ENCODE measurements at places on chromosomes 3 and 15. TPM values are rescaled to one million over a fixed set of nuclear protein-coding genes. Genes with fewer than 3 reads are reported as not detected.

GRCh38 chr3:115081444-115081843 lies 65.6 kb downstream of the ZBTB20 start:
- no peak for DNase-seq

DNA sequence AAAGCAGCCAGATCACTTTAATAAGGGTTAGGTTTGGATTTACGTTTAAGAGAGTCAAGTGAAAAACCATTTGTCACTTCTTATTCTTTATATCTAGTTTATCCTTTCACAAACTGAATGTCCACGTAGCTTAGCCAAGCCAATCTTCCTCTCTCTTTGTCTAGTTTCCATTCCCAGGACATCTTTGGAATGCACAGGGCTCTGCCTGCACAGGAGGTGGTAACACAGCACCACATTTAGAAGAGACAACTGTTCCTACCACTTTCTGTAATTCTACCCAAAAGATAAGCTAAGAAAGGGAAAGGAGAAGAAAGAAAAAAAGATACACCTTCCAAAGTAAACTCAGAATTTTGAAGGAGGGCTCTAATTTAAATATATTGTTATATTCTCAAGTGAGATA lies 67.9 kb downstream of the IGSF11 start:
- no peak for DNase-seq

DNA sequence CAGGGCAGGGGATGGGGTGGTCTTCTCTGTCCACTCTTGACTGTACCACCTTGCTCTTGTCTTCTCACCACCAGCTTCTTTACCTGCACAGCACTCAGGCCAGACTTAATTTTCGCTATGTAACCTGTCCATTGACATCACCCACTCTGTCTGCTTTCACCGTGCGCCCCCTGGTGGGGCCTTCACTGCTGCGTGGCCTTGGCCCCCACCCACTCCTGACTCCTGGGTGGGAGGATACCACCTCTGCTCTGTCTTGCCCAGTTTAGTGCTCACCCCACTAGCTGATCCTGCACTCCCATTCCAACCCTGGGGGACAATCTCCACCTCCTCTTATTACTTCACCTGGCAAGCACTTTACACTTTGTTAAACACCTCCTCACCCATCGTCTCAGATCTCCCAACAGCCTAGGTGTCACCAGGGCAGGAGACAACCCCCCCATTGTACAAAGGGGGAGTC lies 17.7 kb downstream of the PTH1R start:
- peak; percentile 89 for DNase-seq

DNA sequence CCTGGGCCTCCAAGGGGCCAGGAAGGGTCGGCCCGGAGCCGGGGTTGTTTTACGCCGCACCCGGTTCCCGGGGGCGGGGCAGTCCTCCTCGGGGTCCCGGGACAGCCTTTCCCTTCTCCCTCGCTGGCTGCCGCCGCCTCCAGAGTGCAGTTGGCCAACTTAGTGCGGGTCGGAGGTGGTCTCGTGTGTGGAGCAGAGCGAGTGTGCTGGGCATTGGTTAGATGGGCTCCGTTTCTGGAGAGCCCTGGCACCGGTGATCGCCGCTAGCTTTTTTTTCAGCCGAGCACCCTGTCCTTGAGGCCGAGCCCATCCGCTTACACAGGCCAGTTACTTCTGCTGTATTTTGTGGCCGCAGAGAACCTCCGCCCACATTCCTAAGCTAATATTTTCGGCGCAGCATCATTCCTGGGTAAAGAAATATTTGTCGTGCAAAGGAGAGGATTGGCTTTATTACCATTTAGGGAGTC lies 585 bp downstream of the KIF23 start:
- peak; percentile 38 for DNase-seq

GRCh38 chr3:189202106-189202505 lies 30.3 kb downstream of the TPRG1 start:
- no peak for DNase-seq

DNA sequence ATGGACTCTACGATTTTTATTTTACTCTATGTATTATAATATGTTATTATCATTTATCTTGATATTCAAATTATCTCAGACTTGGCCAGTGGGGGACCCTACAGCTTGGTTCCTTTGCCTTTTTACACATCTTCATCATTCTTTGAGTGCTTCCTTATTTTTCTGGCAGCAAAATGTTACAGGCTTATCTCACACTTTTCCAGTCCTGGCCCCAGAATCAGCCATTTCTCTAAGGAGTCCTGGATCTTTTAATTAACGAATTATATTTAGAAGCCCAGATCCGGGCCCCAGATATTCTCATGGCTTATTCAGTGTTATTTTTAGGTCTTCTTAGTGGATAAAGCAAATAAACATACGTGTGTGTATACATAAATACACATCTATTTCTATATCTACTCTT lies 32.8 kb upstream of the MELTF start:
- DNase-seq = no peak

DNA sequence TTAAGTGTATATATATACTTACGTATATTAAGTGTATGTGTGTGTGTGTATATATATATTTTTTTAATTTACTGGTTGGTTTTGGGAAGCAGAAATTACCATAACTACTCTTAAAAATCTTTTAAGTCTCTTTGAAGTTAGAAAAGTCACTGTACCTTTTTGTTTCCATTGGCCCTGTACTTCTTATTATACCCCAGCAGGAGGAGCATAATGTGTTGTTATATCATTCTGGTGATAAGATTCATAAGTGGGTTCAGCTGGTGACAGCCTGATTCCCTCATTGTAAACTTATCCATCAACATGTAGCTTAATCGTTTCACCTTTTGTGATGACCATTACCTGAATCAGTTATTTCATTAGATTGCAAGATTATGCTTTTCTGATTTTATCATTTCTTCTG lies 30.8 kb downstream of the MLH1 start:
- no peak for DNase-seq

DNA sequence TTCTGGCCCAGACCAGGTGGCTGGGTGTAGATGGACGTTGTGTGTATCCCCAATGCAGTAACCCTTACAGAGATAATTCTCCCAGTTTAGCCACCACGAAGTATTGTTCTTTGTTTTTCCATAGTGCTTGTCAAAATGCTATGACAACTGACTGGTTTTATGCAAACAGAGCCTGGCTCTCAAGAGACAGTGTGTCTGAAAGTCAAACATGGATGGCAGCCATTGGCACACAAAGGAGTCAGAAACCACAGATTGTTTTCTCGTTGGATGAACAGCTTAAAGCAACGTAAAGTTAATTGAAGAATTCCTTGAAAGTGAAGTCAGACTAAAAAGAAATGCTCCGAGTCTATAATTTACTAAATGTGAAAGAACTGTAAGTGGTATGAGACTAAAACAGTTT lies 91.2 kb downstream of the FILIP1L start:
- DNase-seq = no peak

GRCh38 chr15:58489289-58490085 lies 57.7 kb downstream of the LIPC start:
- DNase-seq = no peak

DNA sequence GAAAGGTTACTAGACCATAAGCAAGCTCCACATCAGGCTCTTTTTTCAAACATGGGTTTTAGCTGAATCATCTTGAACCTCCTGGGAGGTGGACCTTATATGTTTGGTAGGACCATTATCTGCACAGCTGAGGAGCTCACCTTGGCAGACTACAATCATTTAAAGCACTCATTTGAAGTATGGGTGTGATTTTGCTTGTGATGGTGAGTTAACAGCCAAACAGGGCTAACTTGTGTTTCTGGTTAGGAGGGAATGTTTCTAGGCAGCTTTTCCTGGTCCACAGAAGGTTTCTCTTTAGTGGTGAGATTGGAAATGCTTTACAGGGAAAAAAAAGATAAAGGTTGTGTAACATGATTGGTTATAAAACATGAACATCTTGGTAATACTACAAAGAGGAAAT lies 61.8 kb downstream of the ARHGEF26 start:
- no peak for DNase-seq

DNA sequence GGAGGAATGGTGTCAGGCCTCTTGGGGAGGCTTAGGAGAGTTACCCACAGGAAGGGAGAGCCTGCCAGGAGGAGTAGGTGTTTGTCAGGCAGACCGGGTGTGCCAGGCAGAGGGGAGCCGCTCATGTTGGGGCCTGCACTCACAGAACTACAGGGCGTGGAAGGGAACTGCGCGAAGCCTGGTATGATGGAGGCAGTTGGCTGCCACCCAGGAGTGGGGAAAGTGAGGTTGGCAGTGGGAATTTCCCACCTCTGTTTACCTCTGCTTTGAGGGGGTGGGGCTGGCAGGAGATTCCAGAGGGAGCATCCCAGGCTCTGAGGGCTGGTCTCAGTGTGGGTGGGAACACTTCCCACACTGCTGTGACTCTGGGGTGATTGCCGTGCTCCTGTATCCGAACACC lies 99.9 kb downstream of the SLCO3A1 start:
- DNase-seq = no peak

GRCh38 chr3:71252466-71252865 lies 331.1 kb downstream of the FOXP1 start:
- no peak for DNase-seq

- no peak for DNase-seq
Measured at GRCh38 chr3:114151091-114151490, 27.8 kb downstream of the DRD3 start.

DNA sequence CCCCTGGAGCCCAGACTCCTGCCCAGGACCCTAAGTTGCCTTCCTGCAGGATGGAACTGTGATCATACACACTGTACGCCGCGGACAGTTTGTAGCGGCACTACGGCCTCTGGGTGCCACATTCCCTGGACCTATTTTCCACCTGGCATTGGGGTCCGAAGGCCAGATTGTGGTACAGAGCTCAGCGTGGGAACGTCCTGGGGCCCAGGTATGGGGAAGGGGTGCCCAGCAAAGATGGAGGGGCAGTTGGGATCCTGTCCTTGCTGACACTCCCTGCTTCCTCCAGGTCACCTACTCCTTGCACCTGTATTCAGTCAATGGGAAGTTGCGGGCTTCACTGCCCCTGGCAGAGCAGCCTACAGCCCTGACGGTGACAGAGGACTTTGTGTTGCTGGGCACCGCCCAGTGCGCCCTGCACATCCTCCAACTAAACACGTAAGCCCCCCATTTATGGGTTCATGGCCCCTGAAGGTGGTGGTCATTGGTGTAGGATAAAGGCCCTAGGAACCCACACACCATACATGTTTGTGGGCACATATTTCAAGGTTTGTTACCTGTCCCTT lies 28.8 kb downstream of the NBEAL2 start:
- DNase-seq = peak; percentile 36

- no peak for DNase-seq
Measured at GRCh38 chr3:55910543-55910942, 423.4 kb upstream of the WNT5A start.

- no peak for DNase-seq
Measured at GRCh38 chr15:83582381-83582780, 71.5 kb upstream of the ADAMTSL3 start.

- peak; percentile 28 for DNase-seq
Measured at GRCh38 chr3:22893644-22894325, 309.3 kb upstream of the UBE2E2 start.

DNA sequence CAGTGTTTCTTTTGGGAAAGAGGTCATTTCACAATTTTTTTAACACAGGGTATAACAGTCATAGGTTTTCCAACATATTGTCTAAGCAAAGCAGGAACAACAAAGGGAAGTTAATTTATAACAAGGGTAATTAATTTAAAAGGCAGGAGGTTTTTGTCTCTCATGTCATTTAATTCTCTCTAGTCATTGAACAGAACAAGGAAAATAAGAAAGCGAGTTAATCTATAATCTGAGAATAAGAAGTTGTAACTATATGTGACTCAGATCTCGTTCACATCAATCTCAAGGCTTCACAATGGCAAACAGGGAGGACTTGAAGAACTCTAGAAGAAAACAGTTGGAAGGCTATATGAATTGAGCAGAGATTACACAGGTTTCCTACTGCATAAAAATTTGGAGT lies 579.8 kb upstream of the CCDC54 start:
- DNase-seq = no peak

GRCh38 chr15:35874260-35874905 lies 328.4 kb upstream of the DPH6 start:
- no peak for DNase-seq

GRCh38 chr3:101155825-101156224 lies 162.6 kb upstream of the ABI3BP start:
- DNase-seq = no peak

DNA sequence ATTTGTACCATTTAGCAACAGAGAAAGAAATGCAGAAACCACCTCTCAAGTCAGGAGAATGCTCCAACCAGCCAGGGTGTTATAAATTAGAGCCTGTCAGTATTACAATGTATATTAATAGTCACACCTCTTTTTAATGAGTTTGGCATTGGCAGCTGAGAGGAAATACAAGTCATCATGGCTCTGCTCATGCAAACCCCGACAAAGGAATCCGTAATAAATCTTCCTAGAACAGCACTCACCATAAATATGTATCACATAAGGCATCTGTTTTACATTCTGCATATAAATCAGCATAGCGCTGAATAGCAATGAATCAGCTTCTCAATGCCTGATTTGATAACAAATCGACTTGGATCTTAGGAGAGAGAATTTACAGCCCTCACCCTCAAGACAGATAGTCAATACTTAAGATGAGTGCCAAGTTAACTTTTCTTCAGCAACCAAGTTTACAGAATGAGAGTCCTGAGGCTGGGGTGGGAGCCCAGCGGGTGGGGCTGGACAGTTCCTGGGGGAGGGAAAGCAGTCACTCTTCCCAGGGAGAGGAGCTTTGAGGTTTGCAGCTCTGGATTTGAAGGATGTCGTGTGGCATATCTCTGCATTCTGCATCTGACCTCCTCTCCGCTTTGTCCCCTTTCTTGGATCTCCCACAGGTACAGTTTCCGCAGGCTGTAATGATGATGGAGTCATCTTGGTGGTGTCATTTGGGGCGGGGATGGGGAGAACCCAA lies 1034.4 kb upstream of the NR2F2 start:
- no peak for DNase-seq

GRCh38 chr3:28036599-28037575 lies 204.5 kb upstream of the CMC1 start:
- no peak for DNase-seq

DNA sequence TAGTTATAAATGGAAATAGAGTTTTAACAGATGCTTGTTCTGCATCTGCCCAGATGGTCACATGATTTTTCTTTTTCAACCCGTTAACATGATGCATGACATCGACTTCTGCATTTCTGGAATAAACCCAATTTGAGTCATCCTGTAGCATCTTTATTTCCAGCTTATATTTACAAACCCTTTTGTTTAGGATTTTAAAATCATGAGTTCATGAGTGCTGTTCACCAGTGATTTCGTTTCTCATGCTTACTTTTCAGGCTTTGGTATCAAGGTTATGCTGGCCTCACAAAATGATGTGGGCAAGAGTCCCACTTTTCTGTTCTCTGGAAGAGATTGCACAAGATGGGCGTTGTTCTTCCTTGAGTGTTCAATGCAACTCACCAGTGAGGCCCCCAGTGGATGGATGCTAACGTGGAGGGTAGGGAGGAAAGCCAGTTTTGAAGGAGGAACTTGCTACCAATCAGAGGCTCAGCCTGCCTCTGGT lies 5.2 kb downstream of the HRH1 start:
- DNase-seq = peak; percentile 54

- no peak for DNase-seq
Measured at GRCh38 chr3:176595307-176595706, 602.0 kb downstream of the TBL1XR1 start.

Gene PCLAF
- 1.3 TPM for polyA plus RNA-seq

Gene DAZL
- not detected for polyA plus RNA-seq

Gene GRK7
- polyA plus RNA-seq = 0.02 TPM

Gene SI
- not detected for polyA plus RNA-seq

Gene CCNL1
- polyA plus RNA-seq = 78.7 TPM

Gene CKMT1A
- 0.13 TPM for polyA plus RNA-seq

Gene THPO
- 1.5 TPM for polyA plus RNA-seq

Data from ovary (tissue), 10 donors.